Endothelial cell (in vitro differentiated cells): ENCODE measurements at places on chromosomes 2 and 18. TPM values are rescaled to one million over a fixed set of nuclear protein-coding genes. Genes with fewer than 3 reads are reported as not detected.

DNA sequence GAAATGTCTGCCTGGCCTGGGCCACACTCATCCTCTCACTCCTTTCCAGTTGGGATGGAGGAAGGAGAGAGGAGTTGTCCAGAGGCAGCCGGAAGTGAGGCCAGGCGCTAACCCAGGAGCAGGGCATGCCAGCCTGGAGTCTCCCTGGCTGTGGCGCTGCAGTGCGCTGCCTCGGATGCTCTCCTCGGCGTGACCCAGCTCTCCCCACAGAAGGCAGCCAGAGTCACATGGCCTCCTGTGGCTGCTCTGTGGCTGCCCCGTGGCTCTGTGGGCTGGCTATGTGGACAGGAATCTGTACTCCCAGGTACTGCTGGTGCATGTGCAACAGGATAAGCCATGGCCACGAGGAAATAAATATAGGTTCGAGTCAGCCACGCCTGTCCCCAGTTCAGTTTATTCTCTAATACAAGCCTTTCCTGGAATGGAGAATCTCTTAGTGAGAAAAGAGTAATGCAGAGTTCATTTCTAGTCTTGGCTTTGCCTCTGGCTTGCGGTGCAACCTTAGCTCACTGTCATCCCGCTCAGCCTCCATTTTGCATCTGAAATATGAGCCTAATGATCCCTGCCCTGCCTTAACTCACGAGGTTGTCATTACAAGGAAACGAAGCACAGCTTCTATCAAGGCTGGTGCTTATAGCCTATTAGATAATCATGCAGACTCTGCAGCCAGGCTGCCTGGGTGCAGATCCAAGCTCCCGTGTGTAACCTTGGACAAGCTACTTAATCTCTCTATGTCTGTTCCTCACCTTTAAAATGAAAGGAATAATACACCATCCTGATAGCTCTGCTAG is 106.3 kb downstream of the ANTXR1 start:
- DNase-seq = no peak

- DNase-seq = no peak
Observed at GRCh38 chr18:67072791-67073190, 443.7 kb downstream of the DSEL start.

GRCh38 chr18:6505498-6505875 is 90.8 kb upstream of the L3MBTL4 start:
- no peak for DNase-seq

- DNase-seq = peak; percentile 54
Observed at GRCh38 chr2:118013221-118013723, 598 bp downstream of the CCDC93 start.

GRCh38 chr18:69858897-69859296 is 88.8 kb downstream of the CD226 start:
- DNase-seq = no peak

- DNase-seq = no peak
Observed at GRCh38 chr2:165575044-165575615, 105.6 kb downstream of the CSRNP3 start.

- DNase-seq = no peak
Observed at GRCh38 chr2:80167284-80167808, 137.2 kb downstream of the LRRTM1 start.

DNA sequence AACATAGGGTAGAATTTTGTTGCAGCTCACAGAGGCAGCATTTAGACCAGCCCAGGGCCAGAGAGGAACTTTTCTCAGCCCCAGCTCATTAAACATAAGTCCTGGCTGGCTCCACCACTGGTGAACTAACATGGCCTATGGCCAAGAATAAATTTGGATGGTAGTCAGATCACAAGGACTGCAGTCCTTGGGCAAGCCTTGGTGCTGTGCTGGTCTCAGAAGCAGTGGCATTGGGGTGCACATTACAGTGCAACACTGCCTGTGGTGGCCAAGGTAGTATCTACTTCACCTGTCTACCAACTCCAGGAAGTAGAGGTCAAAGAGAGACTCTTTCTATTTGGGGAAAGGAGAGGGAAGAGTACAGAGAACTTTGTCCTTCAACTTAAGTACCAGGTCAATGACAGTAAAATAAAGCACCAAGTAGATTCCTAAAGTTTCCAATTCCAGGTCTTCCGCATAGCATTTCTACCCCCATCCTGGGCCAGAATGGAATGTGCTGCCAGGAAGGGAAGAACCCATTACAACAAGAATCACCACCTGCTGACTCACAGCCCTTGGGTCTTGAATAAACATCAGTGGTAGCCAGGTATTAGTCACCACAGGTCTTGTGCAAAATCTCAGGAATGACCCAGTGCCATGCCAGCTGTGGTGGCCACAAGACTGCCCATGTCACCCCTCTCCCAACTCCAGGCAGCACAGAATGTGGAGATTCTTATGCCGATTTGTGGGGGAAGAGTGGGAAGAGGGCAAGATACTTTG is 155.4 kb upstream of the FSIP2 start:
- DNase-seq = no peak

DNA sequence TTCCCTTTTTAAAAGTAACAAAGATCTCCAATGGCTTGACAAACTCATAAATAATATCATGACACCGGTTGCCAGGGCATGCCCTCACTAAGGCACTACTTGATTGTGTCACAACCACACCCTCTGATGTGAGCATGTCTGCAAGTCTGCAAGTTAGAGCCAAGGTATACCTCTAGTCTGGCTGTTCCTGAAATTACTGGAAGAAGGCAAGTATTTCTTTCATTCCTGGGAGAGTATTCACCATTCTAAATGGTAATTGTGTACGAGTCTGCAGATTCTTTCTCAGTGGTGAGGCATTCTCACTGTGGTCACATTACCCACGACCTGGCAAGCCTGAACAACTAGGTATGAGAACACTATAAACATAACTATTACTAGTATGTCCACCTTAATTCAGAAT is 25.7 kb upstream of the RNU4ATAC start:
- no peak for DNase-seq

DNA sequence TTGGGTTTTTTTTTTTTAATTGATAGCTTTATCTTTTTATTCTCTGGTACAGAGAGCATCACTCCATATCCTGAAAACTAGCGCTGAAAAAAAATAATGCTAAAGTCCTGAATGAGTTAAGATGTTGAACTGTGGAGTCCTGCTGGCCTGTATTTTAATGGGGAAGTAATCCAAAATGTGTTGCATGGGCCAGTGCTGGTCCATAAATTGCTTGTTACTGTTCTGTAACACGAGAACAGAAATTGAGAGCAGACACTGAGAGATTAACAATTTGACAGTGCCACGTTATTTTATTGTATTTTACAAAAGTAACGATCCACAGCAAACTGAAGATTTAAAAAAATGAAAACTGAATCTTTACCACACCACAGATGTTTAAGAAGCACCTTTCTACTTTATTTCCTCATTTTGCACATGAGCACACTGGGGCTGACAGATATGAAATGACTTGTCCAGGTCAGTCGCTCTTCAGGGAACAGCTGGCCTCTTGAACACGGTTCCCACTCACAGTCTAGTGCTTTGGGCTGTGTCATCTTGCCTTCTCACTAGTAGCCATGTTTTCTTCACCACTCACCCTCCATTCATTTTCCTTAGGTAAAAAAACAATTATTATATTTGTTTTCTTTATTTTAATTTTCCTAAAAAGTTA is 35.3 kb downstream of the ZCCHC2 start:
- DNase-seq = no peak

DNA sequence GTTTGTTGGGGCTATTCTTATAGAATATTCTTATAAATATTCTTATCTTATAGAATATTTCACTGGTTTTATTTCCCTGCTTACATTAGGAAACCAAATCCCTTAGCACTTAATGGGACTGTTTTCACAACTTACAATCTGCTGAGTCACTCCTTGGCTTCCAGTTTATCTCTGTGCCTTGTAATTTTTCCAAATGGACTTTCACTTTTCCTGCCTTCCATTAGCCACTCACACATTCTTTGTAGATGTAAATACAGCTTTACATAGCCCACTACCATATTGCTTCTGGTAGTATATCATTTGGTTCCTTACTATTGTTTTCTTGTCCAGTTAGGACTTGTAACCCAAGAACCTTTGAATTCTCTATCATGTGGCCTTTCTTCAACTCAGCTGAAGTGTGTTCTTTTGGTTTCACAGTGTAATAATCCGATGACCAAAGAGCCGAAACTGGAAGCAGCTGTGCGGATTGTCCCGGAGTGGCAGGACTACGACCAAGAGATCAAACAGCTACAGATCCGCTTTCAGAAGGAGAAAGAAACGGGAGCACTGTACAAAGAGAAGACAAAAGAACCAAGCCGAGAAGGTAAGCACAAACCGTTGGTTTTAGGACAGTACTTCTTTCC is 96.1 kb downstream of the UGGT1 start:
- DNase-seq = no peak

DNA sequence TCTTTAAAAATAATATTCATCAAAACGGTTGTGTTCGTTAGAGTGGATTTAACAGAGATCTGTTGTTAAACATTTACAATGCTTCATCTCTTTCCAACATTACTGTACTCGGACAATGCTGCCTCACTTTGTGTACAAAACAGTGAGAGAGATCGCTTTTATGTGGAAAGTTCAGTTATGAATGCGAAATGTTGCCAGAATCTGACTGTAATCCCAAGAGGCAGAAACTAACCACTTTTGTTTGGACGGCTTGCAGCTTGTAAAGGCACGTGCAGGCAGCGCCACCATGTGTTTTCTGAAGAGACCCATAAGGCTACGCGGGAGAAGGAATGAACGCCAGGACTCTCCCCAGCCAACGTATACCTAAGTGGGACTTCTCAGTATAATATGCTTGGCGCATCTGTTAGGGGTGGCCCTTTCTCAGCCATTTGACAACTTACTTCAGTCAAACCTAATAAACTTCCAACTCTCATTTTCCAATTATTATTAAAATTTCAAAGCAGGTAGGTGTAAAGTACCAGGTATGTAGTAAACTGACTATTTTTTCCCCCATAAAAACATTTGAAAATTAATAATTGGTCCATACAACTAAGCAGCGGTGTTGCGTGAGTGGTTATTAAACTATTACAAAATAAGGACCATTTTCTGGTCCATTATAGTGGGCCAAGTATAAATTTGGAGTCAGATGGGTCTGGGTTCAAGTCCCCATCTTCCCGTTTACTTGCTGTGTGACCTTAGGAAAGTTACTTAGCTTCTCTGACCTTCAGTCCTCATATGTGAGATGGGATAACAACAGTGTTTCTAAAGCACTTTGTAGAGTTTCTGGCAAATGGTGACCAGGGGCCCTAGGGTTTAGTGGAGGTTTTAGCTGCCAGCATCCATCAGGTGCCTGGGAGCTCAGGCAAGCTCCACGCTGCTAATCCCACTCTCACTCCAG is 5.6 kb upstream of the NAPG start:
- DNase-seq = peak; percentile 76

GRCh38 chr2:158633261-158633660 is 161.9 kb upstream of the DAPL1 start:
- no peak for DNase-seq

GRCh38 chr2:181124497-181124896 is 144.1 kb downstream of the UBE2E3 start:
- DNase-seq = no peak

DNA sequence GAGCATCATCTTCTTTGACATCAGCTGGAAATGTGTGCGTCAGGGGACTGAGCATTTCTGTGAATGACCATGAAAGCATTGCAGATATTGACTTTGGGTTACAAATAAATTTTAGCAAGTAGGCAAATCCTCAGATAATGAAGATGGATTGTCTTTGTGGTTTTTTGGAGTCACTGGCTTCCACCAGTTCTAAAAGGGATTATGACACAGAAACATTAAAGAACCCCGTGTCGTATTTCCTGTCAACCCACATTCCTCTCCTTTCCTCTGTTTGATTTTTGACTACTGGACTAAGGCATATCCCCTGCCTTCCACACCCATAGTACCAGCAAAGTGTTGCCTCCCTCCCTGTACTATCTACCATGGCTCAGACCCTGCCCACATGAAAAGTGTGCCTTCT is 268.1 kb downstream of the MYO3B start:
- DNase-seq = no peak

- DNase-seq = no peak
Observed at GRCh38 chr2:101974663-101975062, 17.1 kb upstream of the IL1R2 start.

DNA sequence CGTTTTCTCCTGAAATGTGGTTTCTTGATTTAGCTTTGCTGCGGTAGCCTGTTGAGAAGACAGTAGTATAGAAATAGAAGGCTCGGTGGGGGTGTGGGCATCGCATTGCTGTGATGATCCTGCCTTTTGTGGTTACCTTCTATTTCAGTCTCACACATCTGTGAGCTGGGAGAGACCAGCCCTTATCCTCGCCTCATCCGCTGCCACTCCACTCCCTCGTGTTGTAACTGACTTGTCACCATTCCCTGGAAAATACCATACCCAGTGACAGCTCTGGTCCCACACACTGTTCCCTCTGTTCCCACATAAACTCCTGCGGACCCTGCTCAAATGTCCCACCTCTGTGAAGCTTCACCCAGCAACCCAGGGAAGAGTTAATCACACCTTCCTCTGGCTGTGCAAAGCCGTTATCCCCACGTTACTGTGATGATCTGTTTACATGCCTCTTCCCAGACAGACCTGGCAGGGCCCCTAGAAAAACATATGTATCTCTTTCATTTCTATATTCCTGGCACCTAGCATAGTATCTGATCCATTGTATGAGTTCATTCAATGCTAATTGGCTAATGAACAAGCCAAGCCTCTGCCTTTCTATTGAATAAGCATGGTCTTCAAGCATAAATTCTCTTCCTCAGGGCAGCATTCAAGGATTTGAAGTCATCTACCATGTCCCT is 114.6 kb downstream of the MAPK4 start:
- DNase-seq = no peak

DNA sequence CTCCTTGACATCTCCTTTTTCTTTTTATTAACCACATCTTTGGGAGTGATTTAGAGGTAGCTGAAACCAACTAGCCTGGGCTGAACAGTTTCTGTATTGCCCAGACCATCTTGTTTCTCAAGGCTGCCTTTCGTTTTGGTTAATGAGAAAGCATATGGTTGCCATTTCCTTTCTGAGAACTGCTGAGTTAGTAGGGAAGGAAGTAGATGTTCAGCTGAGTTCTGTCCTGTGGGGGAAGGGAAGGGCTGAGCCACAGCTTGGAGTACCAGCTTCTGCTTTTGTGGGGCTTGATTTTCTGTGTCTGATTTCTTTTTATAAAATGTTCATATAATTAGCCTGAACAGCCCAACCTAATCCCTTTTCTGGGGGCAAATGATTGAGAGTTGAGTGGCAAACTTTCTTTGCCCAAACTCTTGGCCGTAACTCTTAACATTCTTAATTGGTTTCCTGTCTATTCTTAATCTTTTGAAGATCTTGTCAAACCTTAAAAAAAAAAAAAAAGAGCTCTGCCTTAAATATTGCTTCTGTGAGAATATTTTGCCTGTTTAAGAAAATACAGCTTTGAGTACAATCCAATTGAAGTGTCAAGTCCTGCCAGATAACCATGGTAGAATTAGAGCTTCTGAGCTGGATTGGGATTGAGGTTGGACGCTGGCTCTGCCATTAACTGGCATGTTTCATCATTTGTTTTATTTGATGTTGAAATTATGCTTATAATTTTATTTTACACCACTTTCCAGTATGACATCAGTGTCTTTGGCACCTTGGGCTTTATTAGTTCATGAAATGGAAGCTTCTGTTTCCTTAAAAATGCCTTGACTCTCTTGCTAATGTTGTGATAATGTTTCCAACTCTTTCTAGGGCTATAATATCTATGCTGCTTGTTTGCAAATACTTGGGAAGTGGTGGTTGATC is 1.9 kb upstream of the NABP1 start:
- DNase-seq = peak; percentile 15

MEP1B gene
- 0.15 TPM for total RNA-seq

LIMS3 gene
- total RNA-seq = 10.0 TPM

DSC2 gene
- 65.4 TPM for total RNA-seq

ARHGEF4 gene
- total RNA-seq = 10.3 TPM

PCARE gene
- total RNA-seq = not detected

HOXD4 gene
- total RNA-seq = 3.5 TPM

ALPP gene
- total RNA-seq = not detected

FEV gene
- 0.56 TPM for total RNA-seq

TACR1 gene
- total RNA-seq = 1.0 TPM
